Aorta (tissue), 5 donors: ENCODE measurements at places on chromosomes 13 and 19. TPM values are rescaled to one million over a fixed set of nuclear protein-coding genes. Genes with fewer than 3 reads are reported as not detected.

GRCh38 chr13:49304763-49305700 lies 57.3 kb downstream of the CDADC1 start:
- H3K27me3 ChIP-seq: no peaks in the 10 kb centered on the region
- no peaks in the 10 kb centered on the region for H3K36me3 ChIP-seq
- no peak overlapping the region for H3K27ac ChIP-seq
- no peak overlapping the region for H3K4me3 ChIP-seq
- no peak for DNase-seq
- peaks cover 2% of the 10 kb centered on the region for H3K4me1 ChIP-seq

DNA sequence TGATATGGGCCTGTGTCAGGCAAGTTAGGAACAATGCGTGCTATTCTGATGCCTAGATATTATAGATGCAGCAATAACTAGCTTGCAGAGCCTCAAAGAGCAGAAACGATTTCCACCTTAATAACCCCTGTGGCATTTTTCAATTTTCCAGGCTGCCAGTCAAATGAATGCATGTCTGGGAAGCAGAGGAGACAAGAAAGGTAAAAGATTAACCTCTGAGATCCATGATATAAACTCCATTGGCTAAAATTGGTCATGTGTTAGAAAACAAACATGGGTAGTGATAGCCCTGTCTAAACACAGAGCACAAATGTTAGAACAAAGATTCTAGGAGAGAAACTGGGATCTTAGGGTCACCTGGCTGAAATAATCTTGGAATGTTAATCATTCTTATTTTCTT lies 811.1 kb downstream of the DIAPH3 start:
- H3K4me3 ChIP-seq: no peak overlapping the region
- H3K36me3 ChIP-seq: no peaks in the 10 kb centered on the region
- H3K4me1 ChIP-seq: no peaks in the 10 kb centered on the region
- H3K27ac ChIP-seq: no peak overlapping the region
- H3K27me3 ChIP-seq: no peaks in the 10 kb centered on the region
- DNase-seq: no peak

DNA sequence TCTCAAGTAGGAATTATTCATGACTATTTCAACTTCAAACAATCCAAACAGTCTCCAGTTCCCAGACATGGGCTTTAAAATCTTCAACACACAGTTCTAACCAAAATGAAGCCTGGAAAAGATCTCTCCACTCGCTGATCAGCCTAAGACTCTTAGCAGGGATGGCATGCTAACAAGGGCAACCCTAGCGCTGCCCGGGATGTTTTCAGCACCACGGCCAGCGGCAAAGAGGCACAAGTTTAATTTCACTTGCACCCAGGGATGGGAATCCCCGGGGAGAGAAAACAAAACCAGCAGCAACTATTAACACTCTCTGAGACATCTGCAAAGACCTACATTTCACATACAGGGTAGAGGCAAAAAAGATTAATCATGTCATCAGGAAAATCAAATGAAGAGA lies 43.0 kb downstream of the CACNA1A start:
- H3K27ac ChIP-seq: no peak overlapping the region
- H3K4me3 ChIP-seq: no peak overlapping the region
- no peaks in the 10 kb centered on the region for H3K36me3 ChIP-seq
- no peaks in the 10 kb centered on the region for H3K4me1 ChIP-seq
- DNase-seq: no peak

DNA sequence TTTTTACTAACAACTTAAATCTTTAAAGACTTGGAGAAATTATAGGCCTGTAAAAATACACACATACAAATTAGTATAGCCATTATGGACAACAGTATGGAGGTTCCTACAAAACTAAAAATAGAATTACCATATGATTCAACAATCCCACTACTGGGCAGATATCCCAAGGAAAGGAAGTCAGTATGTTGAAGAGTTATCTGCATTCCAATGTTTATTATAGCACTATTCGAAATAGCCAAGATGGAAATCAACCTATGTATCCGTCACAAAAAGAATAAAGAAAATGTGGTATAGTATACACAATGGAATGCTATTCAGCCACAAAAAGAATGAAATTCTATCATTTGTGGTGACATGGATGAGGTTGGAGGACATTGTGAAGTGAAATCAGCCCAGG lies 37.2 kb downstream of the SLITRK1 start:
- no peaks in the 10 kb centered on the region for H3K4me1 ChIP-seq
- DNase-seq: no peak
- H3K4me3 ChIP-seq: no peak overlapping the region

- peaks cover 3% of the 10 kb centered on the region for H3K4me1 ChIP-seq
- H3K27me3 ChIP-seq: no peaks in the 10 kb centered on the region
- H3K4me3 ChIP-seq: no peak overlapping the region
- H3K36me3 ChIP-seq: no peaks in the 10 kb centered on the region
- peak; percentile 39 for DNase-seq
These were observed 404.4 kb downstream of the SPRY2 start for GRCh38 chr13:79936368-79937136.

LGI4 gene
- total RNA-seq: 17.5 TPM
